ENCODE measurements at places on chromosomes 7 and 10. TPM values are rescaled to one million over a fixed set of nuclear protein-coding genes. Genes with fewer than 3 reads are reported as not detected.

Gene IRF5
- 0.90 TPM for total RNA-seq

- DNase-seq: no peak
These were observed 688 bp upstream of the FOXL3 start for GRCh38 chr7:289209-289755.

Gene AGBL3
- 3.7 TPM for total RNA-seq

Gene ARID5B
- 51.4 TPM for total RNA-seq

DNA sequence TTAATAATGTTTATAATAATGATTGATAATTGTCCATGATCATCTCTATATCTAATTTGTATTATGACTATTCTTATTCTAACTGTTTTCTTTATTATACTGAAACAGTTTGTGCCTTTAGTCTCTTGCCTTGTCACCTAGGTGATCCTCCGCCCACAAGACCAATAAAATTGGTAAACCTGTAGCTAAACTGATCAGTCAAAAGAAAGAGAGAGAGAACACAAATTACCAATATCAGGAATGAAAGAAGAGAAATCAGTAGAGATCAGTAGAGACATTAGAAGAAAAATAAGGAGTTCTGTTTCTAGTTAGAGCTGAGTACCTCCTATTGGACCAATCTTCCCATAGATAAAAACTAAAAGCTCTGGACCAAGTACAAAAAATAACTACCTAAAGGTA lies 6.1 kb upstream of the COA1 start:
- no peak for DNase-seq

DNA sequence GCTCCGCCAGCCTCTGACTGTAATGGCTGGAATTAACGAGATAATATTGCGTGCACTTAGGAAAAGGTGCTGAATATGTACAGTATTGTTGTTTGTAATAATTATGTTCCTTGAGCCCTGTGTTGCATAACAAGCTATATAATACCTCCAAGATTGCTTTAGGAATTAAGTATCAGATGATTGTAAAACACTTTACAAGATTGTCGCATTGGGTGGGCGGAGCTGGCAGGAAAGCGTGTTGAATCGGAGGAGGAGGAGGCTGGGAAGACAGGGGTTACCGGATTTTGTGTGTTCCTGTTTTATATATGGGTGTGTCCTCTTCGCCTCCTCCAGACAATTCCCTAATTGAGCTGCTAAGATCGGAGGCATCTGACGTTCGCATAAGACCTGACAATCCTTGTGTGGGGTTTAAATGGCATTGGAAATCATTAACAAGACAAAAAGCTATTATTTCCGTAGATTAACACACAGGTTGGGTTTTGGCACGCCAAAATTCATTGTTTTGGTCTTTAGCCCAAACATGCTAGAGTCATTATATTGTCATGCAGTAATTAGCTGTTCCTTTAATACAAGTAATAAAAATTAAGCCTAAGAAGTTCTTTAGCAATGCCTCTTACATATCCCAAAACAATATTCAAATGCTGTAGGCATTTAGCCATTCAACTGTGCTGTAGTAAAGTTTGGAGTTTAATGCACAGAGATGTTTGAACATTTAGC lies 192.9 kb upstream of the SH2B2 start:
- DNase-seq: no peak

Gene SAP25
- 13.5 TPM for total RNA-seq

GRCh38 chr7:69422574-69422985 lies 175.7 kb upstream of the AUTS2 start:
- no peak for DNase-seq

GRCh38 chr7:19206721-19207120 lies 61.5 kb upstream of the FERD3L start:
- no peak for DNase-seq

DNA sequence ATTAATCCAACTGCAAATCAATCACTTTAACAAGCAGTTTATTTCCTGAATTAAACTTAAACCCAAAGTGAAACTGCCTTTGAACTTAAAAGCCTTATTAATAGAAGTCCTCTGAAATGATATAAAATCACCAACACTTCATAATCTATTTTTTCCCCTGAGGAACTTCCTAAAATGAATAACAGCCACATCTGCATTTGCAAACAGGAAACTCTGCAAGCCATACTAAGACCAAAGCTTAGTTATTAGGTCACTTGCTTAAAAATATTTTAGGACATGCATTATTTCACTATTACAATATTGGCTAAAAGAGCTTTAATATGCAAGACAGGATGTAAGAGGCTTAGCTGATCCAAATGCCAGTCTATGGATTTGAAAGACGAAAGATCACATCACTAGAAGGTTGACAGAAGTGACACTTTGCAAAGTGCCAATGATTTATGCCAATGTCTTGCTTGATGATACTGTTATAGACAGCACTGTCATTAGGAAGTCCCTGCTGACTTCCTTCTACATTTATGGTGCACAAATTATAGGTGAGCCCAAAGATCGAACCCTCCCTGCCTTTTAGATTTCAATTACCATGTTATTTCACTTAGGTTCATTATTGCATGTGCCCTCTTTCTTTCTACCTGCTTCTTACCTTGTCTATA lies 99.9 kb upstream of the SKAP2 start:
- no peak for DNase-seq

All from mesothelial cell of epicardium (in vitro differentiated cells).